ENCODE measurements at places on chromosomes 1 and 21. TPM values are rescaled to one million over a fixed set of nuclear protein-coding genes. Genes with fewer than 3 reads are reported as not detected.
A peak's percentile ranks its signal among the peaks of the same experiment; 100 is the strongest.

ENTREP3 gene
- total RNA-seq, result 41.0 TPM

TIAM1 gene
- 23.1 TPM for total RNA-seq

GRCh38 chr21:35212393-35213127 is 163.5 kb upstream of the RUNX1 start:
- H3K4me3 ChIP-seq, result no peak overlapping the region
- H3K27me3 ChIP-seq, result no peaks in the 10 kb centered on the region
- DNase-seq, result no peak
- no peaks in the 10 kb centered on the region for H3K36me3 ChIP-seq
- H3K27ac ChIP-seq, result no peak overlapping the region

DNA sequence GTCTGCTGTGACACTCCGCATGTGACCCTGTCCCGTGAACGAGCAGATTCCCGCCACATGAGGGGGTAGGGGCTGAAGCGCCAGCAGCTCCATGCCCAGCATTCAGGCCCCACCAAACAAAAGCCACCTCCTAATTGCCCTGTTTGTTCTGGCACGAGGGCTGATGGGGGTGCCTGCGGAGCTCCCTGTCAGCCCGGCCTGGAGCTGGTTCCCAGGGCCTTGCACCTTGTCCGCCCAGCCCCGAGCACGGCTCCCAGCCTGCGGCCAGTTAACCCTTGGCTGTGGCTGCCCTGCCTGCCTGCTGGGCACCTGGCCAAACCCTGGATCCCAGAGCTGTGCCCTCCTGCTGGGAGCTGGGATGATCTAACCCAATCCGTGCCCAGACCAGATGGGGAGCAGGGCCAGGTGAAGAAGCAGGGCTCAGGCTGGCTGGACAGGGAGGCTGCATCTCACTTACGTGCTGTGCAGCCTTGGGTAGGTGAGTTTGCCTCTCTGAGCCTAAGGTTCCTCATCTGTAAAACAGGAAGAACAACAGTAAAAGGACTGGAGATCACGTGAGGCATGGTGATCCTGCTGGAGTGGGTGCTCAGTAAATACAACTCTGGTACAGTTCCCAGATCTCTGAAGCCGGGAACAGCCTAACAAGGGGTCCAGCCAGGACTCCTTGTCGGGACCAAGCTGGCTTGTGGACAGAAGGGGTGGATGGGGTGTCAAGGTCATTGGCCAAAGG is 110.9 kb upstream of the IFFO2 start:
- peak; percentile 73 for DNase-seq
- H3K27me3 ChIP-seq, result no peaks in the 10 kb centered on the region
- no peaks in the 10 kb centered on the region for H3K4me1 ChIP-seq
- H3K36me3 ChIP-seq, result no peaks in the 10 kb centered on the region

DNA sequence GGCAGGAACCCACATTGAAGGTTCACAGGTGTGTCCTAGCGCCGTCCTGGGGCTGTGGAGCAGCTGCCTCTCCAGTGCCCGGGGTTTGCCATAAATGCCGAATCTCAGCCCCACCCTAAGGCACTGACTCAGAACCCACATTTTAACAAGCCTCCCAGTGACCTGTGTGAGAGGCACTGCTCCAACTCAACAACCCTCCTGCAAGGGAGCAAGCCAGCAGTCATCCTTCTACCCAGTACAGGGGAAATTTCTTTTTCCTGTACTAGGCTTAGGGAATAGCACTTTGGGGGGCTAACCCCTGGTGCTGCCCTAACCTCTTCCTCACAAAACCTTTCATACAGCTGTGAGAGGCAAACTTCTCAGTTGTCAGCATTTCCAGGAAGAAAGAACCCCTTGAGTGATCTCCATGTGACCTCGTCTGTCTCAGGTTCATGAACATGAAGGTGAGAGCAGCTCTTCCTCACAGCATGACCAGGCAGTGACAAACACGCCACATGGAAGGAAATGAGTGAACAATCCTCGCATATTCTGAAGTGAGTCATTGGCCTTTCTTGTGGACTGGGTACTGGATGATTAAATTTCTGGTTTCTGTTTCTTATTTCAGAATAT is 11.4 kb upstream of the BCAR3 start:
- H3K4me1 ChIP-seq, result 0 out of 2 replicates have a peak, but pooled peaks cover 2% of the 10 kb centered on the region
- H3K27me3 ChIP-seq, result no peaks in the 10 kb centered on the region
- no peak overlapping the region for H3K4me3 ChIP-seq
- no peak overlapping the region for H3K27ac ChIP-seq
- DNase-seq, result no peak
- no peaks in the 10 kb centered on the region for H3K36me3 ChIP-seq
